ENCODE measurements at places on chromosomes 2 and 18.

GRCh38 chr18:60145776-60146175 is 226.8 kb downstream of the MC4R start:
- no peak for DNase-seq

DNA sequence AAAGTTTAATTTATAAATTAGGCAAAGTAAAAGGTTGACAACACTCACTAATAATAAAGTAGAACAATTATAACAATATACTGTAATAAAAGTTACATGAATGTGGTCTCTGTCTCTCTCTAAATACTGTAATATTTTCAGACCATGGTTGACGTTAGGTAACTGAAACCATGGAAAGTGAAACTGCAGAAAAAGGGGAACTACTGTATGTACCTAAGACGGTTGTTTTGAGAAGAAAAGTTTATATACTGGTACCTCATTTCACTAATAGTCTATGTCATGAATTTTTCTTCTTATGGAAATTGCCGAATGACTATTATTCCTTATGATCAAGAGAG is 166.7 kb upstream of the ZNF521 start:
- no peak for DNase-seq

GRCh38 chr2:100539221-100539620 is 23.6 kb upstream of the PDCL3 start:
- no peak for DNase-seq

- DNase-seq: no peak
These were observed 26.7 kb downstream of the PDCL3 start for GRCh38 chr2:100589527-100589926.

GRCh38 chr2:172938713-172939375 is 136.8 kb upstream of the MAP3K20 start:
- DNase-seq: no peak

GRCh38 chr18:62398291-62398690 is 73.2 kb downstream of the TNFRSF11A start:
- no peak for DNase-seq

GRCh38 chr2:54317973-54318372 is 61.9 kb upstream of the TSPYL6 start:
- DNase-seq: no peak

- no peak for DNase-seq
These were observed 83.4 kb downstream of the TPGS2 start for GRCh38 chr18:36745219-36745975.

GRCh38 chr2:101723371-101724124 is 26.0 kb downstream of the MAP4K4 start:
- no peak for DNase-seq

DNA sequence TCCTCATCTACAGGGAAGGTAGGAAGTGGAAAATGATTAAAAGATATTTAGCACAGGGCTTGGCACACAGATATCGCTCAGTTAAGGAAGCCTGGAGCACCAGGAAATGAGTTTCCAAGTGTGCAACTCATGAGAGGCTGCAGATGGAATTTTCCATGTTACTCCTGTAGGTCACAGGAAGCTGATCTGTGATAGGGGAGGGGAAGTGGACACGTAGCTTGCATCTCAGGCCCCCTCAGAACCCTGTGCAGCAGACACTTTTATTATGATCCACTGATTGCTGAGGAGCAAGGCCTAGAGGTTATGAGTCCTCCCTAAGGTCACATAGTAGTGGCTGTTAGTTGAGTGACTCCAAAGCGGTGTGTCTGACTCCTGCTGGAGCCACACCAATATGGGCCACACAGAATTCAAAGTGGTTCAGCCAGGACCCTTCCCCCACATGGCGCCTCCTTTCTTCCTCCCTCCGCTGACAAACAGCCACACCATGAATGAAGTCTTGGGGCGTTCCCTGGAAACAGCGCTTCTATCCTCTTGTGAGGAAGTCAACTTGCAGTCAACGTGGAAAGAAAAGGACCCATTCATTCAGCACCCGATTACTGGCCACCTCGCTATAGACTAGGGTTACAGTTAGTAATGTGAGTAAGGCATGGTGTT is 21.5 kb downstream of the DYSF start:
- DNase-seq: no peak

GRCh38 chr2:207073801-207074678 is 91.7 kb downstream of the KLF7 start:
- no peak for DNase-seq

DNA sequence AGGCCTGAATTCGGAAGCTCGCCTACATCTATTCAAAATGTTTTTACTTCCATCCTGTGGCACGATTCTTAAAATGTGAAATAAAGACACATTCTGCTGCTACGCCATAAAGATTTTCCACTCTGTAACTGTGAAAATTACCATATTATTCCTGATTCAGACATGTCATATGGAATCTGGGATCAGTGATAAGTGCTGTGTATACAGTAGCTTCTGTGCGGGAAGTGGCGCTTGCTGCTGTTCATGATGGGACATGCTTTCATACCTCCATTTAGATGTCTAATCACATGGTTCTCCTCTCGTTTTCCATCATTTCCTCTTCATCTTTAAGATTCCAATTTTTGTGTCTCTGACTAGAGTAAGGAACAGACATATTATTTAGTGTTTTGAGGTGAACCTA is 163.2 kb downstream of the TMEM182 start:
- DNase-seq: no peak
